Kidney epithelial cell (primary cell): ENCODE measurements at places on chromosomes 1 and 21.

DNA sequence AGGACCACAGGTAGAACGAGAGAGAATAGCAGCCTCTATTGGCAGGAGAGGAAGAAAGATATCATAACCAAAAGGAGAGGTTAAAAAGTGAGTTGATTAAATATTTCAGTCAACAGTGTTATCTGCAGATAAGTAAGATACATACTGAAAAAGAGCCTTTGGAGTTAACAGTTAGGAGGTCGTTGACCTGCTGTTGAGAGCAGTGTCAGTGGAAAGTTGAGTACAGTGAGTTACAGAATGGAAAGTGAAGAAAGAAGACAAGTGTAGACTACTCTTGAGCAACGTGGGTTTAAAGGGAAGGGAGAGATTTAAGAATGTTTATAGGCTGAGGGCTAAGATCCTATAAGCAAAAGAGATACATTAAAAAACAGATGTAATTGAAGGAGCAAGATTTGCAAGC, 30.2 kb downstream of the GNAT2 start:
- no peak for DNase-seq

GRCh38 chr1:116708255-116708900, 40.8 kb upstream of the IGSF3 start:
- no peak for DNase-seq

- no peak for DNase-seq
Observed at GRCh38 chr1:61570191-61570590, 154.8 kb downstream of the TM2D1 start.

GRCh38 chr1:231550448-231550781, 21.9 kb downstream of the TSNAX start:
- DNase-seq = no peak

DNA sequence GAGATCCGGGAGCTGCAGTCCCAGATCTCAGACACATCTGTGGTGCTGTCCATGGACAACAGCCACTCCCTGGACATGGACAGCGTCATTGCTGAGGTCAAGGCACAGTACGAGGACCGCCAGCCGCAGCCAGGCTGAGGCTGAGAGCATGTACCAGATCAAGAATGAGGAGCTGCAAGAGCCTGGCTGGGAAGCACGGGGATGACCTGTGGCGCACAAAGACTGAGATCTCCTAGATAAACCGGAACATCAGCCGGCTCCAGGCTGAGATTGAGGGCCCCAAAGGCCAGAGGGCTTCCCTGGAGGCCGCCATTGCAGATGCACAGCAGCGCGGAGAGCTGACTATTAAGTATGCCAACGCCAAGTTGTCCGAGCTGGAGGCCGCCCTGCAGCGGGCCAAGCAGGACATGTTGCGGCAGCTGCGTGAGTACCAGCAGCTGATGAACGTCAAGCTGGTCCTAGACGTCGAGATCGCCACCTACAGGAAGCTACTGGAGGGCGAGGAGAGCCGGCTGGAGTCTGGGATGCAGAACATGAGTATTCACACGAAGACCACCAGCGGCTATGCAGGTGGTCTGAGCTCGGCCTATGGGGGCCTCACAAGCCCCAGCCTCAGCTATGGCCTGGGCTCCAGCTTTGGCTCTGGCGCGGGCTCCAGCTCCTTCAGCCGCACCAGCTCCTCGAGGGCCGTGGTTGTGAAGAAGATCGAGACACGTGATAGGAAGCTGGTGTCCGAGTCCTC, 25.5 kb downstream of the ETV3L start:
- peak; percentile 10 for DNase-seq

- no peak for DNase-seq
Observed at GRCh38 chr1:198122693-198123092, 34.1 kb upstream of the NEK7 start.

DNA sequence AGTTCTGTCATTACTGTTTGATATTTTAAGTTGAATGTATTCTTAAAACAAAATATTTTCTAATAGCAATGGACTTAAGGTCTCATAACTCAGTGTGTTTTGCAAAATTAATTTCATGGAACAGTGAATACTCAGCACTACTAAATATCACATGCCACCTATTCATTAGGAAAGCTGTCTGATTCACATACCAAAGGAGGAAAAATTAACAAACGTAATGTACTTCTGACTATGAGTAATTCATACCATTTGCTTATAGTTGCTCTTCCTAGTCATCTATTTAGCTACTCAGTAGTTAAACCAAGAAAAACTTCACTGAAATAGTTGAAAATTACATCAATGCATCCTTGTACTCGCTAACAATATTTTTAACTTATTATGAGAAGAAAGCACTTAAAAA, 35.2 kb downstream of the TP53BP2 start:
- peak; percentile 32 for DNase-seq

- no peak for DNase-seq
Observed at GRCh38 chr1:182229451-182229850, 162.1 kb downstream of the GLUL start.

DNA sequence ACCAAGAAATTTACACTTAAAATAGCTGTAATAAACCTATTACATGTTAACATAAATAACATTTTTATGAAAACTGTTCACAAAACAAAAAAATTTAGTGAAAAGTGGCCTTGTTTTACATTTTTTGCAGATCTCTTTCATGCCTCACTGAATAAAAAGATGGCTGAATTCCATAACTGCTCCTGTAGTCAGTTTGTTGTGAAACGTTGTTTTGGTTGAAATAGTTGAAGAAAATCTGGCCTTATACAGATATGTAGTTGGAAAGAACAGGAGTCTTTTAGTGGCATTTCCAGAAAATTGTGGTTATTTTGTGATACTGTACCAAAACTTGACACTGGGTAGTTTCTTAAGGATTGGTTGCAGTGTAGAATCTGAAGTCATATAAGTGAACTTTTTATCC, 18.1 kb downstream of the ITSN1 start:
- DNase-seq = no peak

- no peak for DNase-seq
Observed at GRCh38 chr1:6101826-6102531, 56.3 kb downstream of the KCNAB2 start.

- DNase-seq = peak; percentile 19
Observed at GRCh38 chr1:166145499-166145898, 21.3 kb downstream of the FAM78B start.

DNA sequence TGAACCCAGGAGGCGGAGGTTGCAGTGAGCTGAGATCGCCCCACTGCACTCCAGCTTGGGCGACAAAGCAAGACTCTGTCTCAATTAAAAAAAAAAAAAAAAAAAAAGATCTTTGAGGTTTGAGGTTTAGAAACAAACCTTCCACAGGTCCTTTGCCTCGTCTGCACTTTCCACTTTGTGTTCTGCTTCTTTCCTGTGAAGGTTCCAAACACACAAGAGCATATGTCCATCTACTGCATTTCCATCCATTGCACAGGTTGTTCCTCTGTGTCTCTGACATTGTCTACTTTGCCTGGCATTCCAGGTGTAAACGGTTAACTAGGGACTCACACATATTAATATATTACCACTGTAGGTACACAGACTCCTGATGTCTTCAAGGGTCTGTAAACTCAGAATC, 40.1 kb downstream of the DSTYK start:
- DNase-seq = no peak

- peak; percentile 18 for DNase-seq
Observed at GRCh38 chr1:100443811-100444571, 91.7 kb downstream of the CDC14A start.

DNA sequence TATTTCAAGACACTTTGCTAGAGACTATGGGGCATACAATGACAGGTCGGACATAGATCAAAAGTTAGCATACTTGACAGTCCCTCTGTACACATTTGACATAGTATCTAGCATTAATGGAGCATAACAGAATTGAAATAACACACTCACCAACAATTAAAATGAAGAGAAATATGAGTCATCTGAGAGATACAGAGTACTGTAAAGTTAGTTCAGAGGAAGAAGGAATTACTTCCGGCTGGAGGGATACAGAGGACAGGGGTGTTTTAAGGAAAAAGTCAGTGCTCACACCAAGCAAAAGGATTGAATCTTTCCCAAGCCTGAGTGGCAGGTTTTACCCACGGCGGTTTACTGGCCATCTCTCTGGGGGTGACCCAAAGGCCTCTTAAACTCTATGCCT, 2.4 kb downstream of the ZMYND12 start:
- DNase-seq = no peak

DNA sequence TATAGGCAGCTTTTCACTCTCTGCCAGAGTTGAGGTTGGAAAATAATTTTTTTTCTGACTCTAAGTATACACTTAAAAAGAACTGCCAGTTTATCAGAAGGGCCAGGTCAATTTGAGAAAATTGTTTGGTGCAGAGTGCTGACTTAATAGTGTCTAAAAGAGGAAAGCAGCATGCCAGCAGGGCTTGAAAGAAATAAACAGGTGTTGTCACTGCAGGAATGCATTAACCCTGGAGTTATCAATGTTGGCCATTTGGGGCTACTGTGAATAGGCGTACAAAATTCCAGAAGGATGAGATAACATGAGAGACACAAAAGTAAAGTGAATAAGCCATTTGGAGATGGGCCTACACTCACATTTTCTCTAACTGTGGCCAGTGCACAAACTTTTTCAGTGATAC, 220.6 kb upstream of the PLD5 start:
- no peak for DNase-seq

DNA sequence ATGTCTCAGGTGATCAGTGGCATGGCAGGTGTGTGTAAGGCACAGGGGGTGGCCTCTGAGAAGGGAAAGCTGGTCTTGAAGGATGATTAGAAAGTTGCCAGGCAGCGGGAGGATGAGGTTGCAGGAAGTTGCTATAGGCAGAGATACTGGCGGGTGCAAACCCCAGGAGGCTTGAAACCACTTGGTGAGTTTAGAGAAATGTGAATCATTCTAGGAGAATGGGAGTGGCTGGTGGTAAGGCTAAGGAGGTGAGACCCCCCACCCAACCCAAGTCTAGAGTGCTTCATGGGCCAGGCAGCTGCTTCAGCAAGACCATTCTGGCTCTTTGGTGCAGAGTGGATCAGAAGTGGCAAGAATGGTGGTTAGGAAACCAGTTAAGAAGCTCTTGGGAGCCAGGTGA, 9.0 kb downstream of the SH2D2A start:
- DNase-seq = no peak

DNA sequence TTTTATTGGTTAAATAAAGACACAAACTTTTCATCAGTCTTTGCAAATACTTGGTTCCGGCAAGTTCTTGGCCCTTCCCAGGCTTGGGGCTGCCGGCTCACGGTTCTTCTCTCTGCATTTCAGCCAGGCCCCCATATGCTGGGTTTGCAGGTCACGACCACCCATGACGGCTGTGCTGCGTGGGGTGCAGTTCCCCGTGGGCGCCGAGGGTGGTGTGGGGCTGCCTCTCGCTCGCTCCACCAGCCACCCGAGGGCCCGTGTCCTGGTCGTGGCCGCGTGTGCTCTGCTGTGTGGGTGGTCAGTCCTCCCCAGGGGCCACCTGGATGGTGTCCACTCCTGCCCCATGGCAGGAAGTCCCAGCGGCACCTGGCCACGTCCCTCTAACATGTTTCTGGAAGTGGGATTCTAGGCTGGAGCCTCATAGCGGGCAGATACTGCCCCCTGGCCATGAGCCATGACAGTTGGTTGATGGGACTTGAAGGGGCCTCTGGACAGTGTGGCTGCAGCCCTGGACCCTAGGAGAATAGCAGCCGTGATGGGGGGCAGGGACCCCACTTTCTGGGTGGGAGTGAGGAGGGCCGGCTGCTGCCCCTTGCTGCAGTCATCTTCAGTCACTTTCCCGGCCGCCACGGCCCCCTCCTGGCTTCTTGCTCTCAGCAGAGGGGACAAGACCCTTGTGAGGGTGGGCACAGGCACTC, 46.3 kb downstream of the SKI start:
- DNase-seq = no peak

DNA sequence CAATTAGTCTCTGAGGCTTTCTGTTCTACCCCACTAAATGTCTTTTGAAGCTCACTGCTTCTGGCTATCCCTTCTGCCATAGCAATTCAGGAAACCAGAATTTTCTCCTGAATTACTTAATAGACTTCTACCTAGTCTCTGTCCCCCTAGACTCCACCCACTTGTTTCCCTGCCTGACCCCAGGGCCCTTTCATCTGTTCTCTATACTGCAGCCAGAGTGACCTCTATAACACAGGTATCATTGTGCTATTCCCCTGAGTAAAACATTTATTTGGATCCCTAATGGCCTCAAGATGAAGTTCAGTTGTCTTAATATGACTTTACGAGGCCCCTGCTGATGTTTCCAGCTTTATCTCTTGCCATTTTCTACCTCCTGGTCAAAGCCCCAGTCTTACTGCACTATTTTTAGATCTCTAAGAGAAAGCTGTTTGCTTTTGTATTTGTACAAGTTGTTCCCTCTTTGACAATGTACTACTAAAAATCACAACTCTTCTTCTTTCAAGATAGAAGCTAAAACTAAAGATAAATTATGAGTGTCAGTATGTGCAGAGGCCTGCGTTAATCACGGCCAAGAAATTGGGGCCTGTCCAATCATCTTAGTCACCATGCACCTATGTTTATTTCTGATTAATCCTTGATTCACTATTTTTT, 54.5 kb downstream of the ATP1B1 start:
- DNase-seq = no peak

- DNase-seq = no peak
Observed at GRCh38 chr1:242623119-242623518, 98.6 kb upstream of the PLD5 start.

GRCh38 chr1:205321162-205321958, at the start of gene NUAK2:
TSS of gene NUAK2 (minus strand) at chr1:205321745. CDS start at chr1:205321628, 117 bp downstream.
- peak; percentile 67 for DNase-seq

DNA sequence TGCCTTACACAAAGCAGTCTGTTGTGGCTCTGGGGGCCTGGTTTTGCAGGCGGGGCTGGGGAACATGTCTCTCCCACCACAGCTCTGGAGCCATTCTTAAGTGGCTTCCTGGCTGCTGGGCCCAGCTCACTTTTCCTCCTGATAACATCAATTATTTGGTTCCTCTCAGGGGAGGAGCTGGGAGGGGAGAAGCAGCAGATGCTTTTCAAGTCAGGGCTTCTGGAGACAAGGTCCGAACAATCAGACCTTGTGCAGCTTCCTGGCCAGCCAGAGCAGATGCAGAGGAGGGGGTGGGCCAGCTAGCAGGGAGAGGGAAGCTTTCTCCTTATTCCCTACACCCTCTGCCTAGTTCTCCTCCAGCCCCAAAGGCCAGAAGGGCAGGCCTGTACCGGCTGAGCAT, 3.7 kb upstream of the PAQR6 start:
- no peak for DNase-seq

- no peak for DNase-seq
Observed at GRCh38 chr1:151159373-151159772, 2.9 kb downstream of the TNFAIP8L2 start.

DNA sequence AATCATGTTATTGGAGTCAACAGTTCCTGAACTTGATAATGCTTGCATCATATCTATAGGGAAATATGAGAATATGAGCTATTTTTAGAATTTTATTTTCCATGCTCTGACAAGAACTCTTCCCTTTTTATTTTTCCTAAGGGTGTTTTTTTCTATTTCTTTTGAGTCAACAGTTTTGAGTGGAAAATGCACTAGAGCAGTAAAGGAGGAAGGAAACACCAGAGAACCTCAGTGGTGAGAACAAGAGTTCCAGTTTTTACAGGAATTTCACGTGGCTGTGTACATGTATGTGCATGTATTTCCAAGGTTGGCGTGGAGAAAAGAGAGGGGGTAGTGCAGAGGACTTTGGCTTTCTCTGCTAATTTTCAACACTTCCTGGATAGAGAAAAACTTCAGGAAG, 63.6 kb upstream of the TNFSF18 start:
- no peak for DNase-seq
